LHCN-M2 (cell line): ENCODE measurements at places on chromosomes 3 and 15. TPM values are rescaled to one million over a fixed set of nuclear protein-coding genes. Genes with fewer than 3 reads are reported as not detected.

Gene LMOD3
- 0.90 and 4.6 TPM in 2 replicates for total RNA-seq

Gene KBTBD12
- total RNA-seq = not detected in 2 replicates

Gene CP
- 0.06 TPM in 1 of 2 replicates, not detected in the other for total RNA-seq

Gene STRIT1
- not detected in 2 replicates for total RNA-seq

Gene MESP1
- total RNA-seq = 0.17 TPM in 1 of 2 replicates, not detected in the other

Gene TRANK1
- 3.4 and 8.4 TPM in 2 replicates for total RNA-seq

Gene PLSCR2
- total RNA-seq = not detected in 2 replicates

Gene PDCD6IP
- 144 and 202 TPM in 2 replicates for total RNA-seq

Gene PCOLCE2
- total RNA-seq = 0.75 and 4.9 TPM in 2 replicates

Gene MYZAP
- total RNA-seq = 0.06 TPM in 1 of 2 replicates, not detected in the other

Gene ISL2
- 3.0 and 4.1 TPM in 2 replicates for total RNA-seq

Gene FGF12
- total RNA-seq = not detected in 2 replicates

Gene FBXW12
- total RNA-seq = not detected in 2 replicates

Gene GOLGA8N
- total RNA-seq = 2.6 and 2.8 TPM in 2 replicates

Gene FES
- 0.34 and 0.64 TPM in 2 replicates for total RNA-seq

Gene GPR27
- not detected in 2 replicates for total RNA-seq

Gene P2RY12
- not detected in 2 replicates for total RNA-seq

- no peak for DNase-seq
Observed at GRCh38 chr3:9180764-9181117, 68.7 kb downstream of the SRGAP3 start.

DNA sequence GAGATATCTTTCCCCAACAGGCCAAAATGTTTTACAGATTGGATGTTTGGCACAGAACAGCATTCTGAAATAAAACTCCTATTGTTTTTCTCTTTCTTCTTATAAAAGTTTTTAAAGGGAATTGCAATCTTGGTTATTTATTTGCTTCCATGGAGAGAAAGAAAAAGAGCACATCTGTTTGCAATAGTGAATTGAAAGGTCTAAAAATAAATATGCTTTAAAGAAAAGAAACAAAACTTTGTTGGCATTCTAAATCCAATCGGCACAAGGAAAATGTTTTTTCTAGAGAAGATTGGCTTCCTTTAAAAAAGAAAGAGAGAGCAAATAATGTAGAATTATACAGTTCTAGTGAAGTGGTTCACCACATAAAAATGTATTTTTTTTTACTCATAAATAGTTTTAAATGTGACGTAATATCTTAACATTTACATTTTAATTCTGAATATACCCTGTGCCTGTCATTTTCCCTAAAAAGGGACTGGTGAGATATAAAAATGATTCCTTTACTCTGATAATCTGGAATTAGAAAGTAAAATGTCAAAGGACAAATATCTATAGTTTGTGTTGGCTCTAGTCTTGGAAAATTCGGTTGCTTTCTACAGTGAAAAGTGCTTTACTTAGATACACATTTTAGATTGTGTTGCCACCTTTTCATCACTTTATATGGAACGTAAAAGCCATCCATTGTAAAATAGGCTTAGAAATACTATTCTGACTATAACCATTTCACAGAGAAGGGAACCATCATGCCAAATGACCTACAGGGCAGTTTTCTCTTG, 257.4 kb upstream of the CBLB start:
- no peak for DNase-seq

GRCh38 chr15:29570121-29570947, 251.9 kb downstream of the TJP1 start:
- no peak for DNase-seq

GRCh38 chr15:74869726-74870407, 3.3 kb downstream of the SCAMP2 start:
- peak; percentile 37 for DNase-seq

- DNase-seq = peak; percentile 31
Observed at GRCh38 chr3:160801386-160802118, 45.5 kb downstream of the PPM1L start.

GRCh38 chr3:175502155-175502554, 643.0 kb downstream of the NAALADL2 start:
- DNase-seq = no peak

- peak; percentile 69 for DNase-seq
Observed at GRCh38 chr3:143167969-143168854, 48.6 kb downstream of the CHST2 start.

- peak; percentile 84 for DNase-seq
Observed at GRCh38 chr3:120093119-120093910, 932 bp downstream of the GSK3B start.

DNA sequence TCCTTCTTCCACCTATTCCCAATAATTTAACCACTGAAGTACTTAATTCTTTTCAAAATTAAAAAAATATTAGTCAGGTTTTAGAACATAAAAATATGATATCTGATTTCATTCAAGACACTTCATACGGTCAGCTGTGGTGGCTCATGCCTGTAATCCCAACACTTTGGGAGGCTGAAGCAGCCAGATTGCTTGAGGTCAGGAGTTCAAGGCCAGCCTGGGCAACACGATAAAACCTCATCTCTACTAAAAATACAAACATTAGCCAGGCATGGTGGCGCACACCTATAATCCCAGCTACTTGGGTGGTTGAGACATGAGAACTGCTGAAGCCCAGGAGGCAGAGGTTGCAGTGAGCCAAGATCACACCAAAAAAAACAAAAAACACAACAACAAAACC, 56.7 kb downstream of the NBEAL2 start:
- no peak for DNase-seq

- no peak for DNase-seq
Observed at GRCh38 chr15:71259866-71260265, 144.6 kb downstream of the THSD4 start.

GRCh38 chr15:22942877-22943276, 37.3 kb downstream of the CYFIP1 start:
- no peak for DNase-seq

DNA sequence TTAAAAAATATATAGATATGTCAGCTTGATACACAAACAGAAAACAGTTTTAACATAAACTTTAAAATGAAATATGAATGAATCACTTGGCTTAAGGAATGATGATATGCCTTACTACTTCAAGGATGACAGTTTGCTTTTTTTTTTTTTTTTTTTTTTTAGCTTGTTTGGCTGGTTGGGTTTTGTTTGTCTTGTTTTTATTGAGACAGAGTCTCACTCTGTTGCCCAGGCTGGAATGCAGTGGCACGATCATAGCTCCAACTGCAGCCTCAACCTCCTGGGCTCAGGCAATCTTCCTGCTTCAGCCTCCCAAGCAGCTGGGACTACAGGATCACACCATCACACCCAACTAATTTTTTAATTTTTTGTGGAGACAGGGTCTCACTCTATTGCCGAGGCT, 14.5 kb downstream of the LRRC2 start:
- DNase-seq = no peak

- DNase-seq = peak; percentile 81
Observed at GRCh38 chr3:10189557-10190354, 25.0 kb downstream of the IRAK2 start.

DNA sequence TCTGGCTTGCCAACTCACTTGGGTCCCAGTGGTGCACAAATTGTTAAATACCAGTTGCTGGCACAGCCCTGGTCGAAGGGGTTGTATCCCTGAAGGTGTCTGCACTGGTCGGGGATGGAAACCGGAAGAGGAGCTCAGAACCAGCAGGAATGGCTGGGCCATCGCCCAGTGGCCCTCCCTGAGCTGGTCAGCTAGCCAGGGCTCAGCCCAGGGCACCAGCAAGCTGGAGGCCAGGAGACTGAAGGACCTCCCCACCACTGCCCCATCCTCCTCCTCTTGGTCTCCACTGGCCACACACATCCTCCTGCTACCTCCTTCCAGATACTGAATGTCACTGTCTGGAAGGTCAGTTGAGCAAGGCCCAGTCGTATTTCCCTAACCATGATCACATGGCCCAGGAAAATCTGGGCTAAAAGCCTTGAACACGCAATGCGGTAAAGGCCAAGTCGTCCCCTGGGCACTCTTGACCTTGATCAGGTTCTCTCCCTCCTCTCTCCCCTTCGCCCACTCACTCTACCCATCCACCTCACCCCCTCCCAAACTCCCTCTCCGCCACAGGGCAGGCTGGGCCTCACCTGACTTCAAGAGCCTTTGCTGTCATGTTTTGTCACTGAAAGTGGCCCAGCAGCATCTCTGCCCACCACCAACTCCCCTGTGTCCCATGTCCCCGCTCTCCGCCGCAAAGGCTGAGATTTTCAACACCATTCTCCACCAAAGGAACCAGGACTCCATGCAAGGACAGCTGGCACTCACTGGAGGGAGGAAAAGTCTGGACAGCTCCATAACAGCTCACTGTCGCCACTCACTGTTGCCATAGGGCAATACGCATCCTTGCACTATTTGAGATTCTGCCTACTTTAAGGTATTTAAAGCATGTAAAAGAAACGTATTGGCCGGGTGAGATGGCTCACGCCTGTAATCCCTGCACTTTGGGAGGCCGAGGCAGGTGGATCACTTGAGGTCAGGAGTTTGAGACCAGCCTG, 12.1 kb downstream of the ZDHHC19 start:
- DNase-seq = peak; percentile 28

- DNase-seq = no peak
Observed at GRCh38 chr15:93146601-93147000, 57.6 kb upstream of the RGMA start.

DNA sequence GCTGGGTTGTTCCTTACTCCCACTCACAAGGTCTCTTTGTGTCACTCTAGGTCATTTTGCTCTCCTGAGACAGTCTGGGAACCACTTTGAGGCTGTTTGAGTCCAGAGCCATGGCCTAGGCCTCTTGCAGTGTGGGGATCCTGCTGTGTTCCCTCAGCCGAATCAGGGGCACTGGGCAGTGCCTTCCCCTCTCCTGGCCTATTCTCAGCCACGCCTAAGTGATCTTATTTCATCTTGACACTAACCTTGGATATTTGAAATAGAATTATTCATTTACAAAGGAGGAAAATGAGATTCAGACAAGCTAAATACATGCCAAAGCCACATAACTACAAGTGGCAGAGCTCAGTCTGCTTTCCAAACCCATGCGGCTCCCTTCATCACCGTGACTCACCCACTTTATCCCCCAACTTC, 557.2 kb upstream of the TBL1XR1 start:
- peak; percentile 63 for DNase-seq
